T-helper 17 cell (primary cell): ENCODE measurements at places on chromosomes 5 and 9. TPM values are rescaled to one million over a fixed set of nuclear protein-coding genes. Genes with fewer than 3 reads are reported as not detected.
A peak's percentile ranks its signal among the peaks of the same experiment; 100 is the strongest.

Gene SELENOP
- not detected for total RNA-seq

Gene PCDHB3
- total RNA-seq, result not detected

DNA sequence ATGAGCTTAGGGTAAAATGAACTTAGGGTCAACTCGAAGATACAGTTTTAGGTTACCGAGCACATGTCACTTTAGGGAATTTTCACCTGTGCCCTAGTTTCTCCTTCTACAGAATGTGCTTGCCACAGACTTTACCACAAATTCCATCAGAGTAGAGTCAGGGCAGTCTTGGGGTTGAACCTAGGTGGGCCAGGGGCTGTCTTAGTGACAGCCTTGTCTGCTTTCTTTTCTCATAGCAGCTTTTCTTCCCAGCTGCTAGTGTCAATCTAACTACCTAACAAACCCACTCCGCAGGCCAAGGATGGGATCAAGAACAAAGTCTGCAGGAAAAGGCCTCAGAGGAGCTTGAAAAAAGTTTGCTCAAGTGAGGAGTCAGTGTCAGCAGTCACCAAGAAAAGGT lies 458.1 kb upstream of the CDH18 start:
- DNase-seq, result no peak

GRCh38 chr9:10921671-10922070 lies 308.9 kb upstream of the PTPRD start:
- no peak for DNase-seq

GRCh38 chr5:43073597-43074546 lies 33.8 kb upstream of the ANXA2R start:
- DNase-seq, result peak; percentile 42

DNA sequence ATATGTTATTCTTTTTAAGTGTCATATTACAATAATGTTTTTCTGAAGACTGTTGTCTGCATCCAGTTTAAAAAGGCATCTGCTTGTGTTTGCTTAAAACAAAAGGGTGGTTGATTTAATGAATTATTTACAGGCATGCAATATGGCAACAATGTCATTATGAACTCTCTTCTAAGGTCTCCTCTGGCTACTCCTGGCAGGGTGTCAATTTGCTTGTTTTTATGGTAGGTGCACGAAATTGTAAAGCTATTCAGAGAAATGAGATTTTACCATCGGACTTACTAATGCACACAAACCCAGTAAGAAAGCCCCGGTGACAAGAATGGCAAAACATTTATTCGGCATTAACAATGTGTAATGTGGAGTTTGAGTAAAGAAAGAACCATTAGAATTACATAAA lies 539.8 kb upstream of the ZNF608 start:
- no peak for DNase-seq

GRCh38 chr5:14028938-14029584 lies 84.6 kb upstream of the DNAH5 start:
- DNase-seq, result no peak

DNA sequence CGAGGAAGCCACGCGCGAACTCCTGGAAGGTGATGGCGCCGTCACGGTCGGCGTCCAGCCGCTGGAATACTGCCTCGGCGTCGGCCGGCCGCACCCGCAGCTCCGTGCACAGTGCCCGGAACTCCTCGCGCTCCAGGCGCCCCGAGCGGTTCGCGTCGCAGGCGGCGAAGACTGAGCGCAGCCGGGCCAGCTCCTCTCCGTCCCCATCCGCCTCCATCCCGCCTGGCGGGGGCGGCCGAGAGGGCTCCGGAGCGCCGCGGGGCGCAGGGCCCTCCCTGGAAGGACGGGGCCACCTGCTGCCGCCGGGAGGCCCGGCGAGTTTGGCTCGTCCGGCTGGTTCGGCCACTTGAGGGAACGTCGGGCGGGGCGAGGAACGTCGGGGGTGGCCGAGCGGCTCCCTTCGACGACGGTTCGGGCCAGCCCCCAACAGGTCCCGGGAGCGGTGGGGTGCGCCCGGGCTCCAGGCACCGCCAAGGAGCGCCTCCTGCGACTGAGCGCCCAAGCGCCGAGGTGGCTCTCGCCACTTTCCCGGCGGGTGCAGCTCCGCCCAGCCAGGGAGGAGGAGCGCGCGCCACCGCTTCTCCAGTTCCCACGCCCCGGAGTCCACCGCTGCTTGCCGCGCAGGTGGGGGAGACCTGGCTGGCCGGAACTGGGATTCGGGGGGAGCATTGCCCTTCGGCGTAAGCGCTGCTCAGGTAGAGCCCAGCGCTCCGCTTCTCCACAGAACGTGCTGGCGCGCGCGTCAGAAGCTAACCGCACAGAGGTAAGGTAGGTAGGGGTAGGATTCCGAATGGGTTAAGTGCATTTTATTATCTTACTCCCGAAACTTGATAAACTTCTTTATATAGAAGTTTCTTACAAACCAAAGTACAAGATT lies at the start of gene RASEF:
Gene RASEF (minus strand): TSS at position 492 of the 877 bp plus-strand sequence. CDS start 275 bp downstream, at position 217.
- DNase-seq, result no peak
